CD4-positive, alpha-beta memory T cell (primary cell): ENCODE measurements at places on chromosomes 3 and 15. TPM values are rescaled to one million over a fixed set of nuclear protein-coding genes. Genes with fewer than 3 reads are reported as not detected.
A peak's percentile ranks its signal among the peaks of the same experiment; 100 is the strongest.

DNA sequence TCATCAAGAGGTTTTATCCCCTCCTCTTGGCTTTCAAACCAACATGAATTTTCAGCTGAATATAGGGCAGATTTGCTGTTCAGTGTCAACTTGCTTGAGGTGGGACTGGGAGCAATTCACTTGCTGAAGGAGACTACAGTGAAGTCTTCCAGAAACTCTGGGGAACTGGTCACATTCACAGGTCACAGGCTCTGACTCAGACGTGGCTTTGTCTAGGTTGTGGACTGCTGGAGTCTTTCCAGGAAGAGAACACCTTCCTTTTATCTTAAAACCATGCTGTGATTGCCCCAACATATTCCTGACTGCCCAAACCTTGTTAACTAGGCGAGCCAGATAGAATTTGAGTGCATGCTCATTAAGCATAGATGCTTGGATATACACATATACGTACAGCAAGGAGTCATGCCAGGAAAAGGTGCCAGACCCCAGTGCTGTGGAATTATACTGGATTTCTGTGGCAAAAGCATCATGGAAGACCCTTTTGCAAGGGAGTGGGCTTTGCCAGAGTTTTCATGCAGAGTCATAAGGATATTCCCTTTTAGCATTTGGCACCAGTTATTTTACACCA, 399.1 kb upstream of the TBL1XR1 start:
- DNase-seq, result no peak

GRCh38 chr3:100463002-100463401, 29.4 kb upstream of the TMEM45A start:
- no peak for DNase-seq

DNA sequence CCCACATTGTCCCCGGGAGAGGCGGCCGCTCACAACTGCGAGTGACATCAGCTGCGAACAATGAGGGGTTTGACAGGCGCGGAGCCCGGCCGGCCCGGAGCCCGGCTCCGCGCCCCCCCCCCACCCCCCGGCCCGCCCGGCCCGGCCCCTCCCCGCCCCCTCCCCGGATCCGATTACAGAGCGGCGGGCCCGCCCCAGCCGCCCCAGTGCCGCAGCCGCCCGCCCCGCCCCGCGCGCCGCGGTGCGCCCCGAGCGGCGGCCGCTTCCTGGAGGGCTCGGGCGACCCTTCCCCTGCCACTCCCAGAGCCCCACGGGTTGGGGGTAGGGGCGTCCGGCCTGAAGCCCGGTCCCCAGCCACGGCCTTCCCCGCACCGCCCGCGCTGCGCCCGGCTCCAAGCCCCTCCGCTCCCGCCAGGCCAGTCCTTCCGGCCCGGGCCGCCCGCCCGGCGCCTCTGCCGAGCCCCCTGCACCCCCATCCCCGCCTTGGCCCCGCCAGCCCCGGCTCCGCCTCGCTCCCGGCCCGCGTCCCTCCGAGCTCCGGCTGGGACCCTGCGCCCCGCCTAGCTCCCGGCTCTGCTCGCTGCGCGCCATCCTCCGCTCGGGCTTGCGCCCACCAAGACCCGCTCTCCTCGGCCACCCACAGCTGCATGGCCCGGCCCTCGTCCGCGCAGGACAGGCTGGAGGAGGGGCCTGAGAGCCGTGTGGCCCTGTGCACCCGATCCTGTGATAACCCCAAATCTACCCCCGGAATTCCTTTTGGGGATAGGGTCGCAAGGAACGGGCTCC, at the start of gene PCBP4:
Gene PCBP4 (minus strand): TSS at position 71 of the 786 bp plus-strand sequence. CDS start 6,214 bp downstream, outside the sequence.
- peak; percentile 43 for DNase-seq

DNA sequence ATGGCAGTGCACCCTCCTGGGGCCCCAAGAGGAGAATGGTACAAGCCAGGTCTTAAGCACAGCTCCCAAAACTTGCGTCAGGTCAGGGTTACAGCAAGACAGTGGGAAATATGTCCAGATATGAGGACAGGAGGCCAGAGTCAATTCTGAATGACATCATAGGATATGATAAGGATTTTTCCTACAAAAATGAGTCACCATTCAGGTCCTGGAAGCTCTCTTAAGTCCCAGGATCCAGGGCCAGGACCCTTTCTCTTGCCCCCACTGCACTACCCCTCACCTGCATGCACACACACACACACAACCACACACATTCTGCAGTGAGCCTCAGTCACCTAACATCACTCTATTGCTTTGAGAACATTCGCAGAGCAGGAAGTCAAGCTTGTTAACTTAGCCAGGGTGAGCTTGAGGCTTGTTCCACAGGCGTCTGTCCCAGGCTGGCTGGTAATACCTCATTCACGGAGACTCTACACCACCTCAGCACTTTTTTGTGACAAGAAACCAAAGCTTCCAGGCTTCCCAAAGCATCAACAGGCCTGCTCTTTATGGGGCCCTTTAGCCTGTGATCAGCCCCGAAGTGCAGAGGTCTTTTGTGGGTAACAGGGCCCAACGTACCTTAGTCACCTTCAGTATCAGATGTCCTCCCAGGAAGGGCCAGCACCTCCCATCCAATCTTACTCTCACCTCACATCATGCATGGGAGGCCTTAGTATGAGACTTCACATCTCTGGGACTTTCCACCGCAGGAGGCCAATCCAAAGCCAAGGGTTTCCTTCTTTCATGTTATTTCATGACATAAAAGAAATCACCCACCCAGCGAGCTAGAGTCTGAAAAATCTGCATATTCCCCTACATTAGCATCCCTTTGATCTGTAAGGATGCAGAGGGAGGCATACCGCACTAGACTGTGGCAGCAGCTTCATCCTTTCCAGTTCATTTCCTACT, 74.0 kb upstream of the LIPC start:
- DNase-seq, result peak; percentile 33

DNA sequence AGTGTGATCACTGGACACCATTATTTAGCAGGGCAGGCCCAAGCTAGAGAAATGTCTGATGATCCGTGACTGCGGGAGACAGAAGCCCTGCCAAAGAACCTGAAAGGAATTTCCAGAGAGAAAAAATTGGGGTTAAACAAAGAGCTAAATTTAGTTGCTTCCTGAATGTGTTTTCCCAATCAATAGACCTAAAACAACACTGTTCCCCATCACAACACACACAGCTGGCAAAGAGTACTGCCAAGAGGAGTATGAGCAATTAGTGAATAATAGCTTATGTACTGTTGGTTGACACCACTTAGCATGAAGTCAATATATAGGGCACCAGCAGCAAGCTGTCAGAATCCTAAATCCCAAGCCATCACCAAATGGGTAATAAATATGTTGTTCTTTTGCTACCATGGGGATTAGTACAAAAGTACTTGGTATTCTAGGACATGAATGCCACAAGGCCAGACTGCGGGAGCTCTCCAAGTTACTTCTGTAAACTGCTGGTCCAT, 35.7 kb downstream of the CLK3 start:
- no peak for DNase-seq

GRCh38 chr3:52223449-52224408, 1.7 kb downstream of the TLR9 start:
- no peak for DNase-seq

DNA sequence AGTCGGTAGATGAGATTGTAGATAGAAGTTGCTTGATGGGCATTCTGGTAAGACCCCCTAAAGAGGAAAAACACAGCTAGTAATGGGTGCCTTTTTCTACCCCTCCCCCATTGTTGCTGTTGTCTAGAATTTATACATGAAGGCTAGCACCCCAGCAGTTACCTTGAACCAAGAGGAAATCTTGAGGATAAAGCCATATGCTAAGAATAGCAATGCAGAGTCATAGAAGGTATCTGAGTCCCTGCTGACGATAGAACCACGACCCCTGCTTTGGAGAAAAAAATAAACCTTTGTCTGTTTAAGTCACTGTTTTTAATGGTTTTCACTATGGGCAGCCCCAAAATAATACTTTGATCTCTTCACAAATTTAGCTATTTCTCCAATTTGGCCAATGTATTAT, 162.6 kb downstream of the THRB start:
- DNase-seq, result no peak

The PLA2G4E gene
- total RNA-seq, result not detected

The CPEB1 gene
- 0.17 TPM for total RNA-seq
